ENCODE measurements at places on chromosomes 12 and 14.

DNA sequence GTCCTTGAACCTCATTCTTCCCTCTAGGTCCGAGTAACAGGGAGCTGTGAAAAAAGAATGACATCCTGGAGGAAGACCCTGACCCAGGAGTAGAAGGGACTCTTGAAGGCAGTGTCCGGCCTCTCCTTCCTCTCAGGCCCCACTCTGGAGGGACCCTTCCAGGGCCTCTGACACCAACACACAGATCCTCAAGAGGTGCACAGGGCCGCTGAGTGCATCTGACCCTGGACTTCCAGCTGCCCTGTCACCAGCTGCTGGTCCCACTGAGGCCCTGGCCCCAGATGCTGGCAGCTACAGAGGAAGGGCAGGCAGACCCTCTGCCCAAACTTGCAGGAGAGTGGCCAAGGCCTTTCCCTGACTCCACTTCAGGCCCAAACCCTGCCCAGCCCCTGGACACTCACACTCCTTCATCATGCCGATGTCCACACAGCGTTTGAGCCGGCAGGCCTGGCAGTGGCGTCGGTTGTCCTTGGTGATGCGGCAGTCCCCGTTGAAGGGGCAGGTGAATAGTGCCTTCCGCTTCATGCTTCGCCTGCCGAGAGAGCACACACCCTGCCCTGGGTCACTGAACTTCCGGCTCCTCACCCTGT is 40.1 kb downstream of the VDR start:
- no peak for DNase-seq

DNA sequence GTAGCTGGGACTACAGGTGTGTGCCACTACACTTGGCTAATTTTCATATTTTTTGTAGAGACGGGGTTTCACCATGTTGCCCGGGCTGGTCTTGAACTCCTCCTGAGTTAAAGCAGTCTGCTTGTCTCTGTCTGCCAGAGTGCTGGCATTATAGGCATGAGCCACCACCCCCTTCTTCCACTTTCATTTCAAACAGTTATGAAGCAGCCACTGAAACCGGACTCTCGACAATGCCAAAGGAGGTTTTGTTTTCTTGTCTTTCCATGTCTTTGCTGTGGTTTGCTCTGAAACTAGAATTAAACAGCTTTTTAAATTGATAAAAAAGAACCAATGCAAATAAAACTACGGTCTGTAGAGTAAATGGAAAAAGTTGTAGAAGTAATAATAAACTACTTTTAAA is 30.4 kb downstream of the RAP1B start:
- DNase-seq, result peak; percentile 22

DNA sequence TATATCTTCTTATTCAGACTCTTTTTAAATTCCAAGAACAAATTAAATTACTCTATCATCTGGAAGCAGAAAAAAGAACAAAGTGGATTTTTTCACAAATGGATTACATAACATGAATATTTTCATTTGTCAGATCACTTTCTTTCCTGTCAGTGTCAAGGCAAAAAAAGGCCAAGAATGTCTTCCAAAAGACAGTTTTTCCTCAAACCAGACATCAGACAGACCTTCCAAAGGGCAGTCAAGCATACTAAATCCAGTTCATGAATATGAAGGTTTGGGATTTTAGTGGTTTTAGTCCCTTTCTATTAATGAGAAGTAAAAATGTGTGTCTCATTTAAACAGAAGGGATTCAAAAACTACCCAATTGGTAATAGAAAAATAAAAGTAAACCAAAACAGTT is 336.0 kb downstream of the CEP128 start:
- DNase-seq, result no peak

GRCh38 chr14:64062381-64063115 is 209.7 kb downstream of the SYNE2 start:
- no peak for DNase-seq

- no peak for DNase-seq
Observed at GRCh38 chr14:77099425-77100167, 1.5 kb downstream of the CIPC start.

DNA sequence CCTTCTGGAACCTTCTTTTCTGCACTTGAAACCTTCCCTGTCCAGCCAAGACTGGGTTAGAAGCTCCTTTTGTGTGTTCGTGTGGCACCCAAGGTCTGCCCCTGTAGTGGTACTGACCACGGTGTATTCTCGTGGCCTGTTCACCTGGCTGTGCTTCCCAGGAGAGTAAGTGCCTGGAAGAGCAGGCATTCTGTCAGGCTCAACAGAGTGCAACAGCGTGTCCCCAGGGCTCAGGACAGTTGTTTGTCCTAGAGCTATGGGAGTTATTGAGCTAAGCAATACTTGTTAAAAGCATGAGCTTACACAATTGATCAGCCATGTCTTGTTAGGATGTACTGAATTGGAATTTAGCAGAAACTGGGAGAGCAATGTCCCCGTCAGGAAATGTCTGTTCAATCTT is 12.9 kb upstream of the SLC38A2 start:
- DNase-seq, result no peak

GRCh38 chr12:8951744-8952143 is 2.3 kb upstream of the M6PR start:
- DNase-seq, result no peak

- no peak for DNase-seq
Observed at GRCh38 chr14:64715628-64716412, 11.6 kb downstream of the PLEKHG3 start.

- no peak for DNase-seq
Observed at GRCh38 chr14:102951799-102952198, 29.3 kb downstream of the AMN start.

DNA sequence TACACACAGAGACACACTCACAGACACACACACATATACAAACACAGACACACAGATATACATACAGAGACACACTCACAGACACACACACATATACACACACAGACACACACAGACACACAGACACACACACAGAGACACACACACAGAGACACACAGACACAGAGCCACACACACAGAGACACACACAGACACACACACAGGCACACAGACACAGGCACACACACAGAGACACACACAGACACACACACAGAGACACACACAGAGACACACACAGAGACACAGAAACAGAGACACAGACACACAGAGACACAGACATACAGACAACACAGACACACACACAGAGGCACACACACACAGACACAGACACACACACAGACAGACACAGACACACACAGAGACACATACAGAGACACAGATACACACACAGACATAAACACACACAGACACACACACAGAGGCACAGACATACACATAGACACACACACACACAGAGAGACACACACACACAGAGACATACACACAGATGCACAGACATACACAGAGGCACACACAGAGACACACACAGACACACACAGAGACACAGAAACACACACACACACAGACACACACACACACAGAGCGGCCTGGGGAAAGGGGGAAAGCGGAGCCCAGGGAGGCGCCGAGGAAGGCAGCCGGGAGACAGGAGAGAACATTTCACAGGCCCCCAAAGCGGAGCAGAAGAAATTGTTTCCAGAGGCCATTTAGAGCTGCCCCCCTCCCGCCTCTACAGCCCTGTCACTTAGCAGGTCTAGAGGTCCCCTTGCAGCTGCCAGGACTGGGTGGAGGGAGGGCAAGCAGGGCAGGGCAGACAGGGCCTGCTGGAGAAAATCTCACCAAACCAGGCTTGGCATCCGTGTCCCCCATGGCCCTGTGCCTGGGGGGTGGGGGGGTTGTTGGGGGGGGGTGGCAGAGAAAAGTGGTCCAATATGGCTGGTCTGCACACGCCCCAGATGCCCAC is 38.9 kb downstream of the SERPINA3 start:
- no peak for DNase-seq

GRCh38 chr14:24409956-24410355 is 11.2 kb downstream of the NYNRIN start:
- DNase-seq, result no peak

DNA sequence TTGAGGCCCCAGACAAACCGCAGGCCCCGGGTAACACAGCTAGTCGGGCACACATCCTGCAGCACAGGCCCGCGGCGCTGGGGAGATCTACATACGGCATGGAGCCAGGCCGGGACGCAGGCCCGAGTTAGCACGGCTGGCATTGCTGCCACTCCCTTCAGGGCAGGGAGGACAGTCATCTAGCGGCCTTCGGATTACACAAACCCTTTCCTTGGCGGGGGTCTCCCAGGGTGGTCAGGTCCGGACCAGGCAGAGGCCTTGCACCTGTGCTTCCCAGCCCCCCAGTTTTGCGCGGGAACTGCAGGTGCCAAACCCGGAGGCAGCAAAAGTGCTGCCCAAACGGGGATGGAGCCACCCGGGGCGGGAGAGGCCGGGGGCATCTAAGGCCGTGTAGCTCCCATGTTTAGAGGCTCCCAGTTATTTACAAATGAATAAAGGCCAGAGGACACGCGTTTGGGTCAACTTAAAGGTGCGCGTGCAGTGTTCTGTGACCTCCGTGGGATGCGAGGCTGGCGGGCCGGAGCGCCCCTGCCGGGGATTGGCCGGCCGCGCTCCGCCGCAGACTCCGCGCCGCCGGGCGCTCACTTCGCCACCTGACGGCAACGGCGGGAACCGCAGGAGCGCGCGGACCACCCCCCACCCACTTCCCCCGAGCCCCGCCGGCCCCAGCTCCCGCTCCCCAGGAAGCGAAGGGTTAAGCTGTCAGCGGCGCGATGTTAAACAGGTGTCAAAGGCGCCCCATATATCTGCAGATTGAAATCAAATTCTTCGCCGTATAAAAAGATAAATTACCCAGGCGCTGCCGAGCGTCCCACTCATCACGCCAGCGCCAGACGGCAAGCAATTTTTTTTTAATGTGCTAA is 18.1 kb downstream of the VSX2 start:
- peak; percentile 55 for DNase-seq

DNA sequence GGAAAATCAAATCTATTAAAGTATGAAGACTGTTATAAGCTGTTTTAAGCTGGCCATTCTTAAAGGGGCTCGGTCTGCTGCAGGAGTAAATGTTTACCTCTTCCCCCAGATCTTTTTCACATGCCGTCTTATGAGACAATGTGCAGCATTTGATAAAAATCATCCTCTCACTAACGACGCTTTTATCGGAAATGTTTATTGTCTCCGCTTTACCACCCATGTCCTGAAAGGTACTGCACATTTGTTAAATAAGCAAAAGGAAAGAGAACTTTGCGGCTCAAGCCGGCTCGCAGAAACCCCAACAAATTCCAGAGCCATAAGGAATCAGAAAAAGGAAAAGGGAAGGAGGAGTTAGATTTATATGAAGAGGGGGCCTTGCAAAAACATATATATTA is 137.8 kb downstream of the HMGA2 start:
- no peak for DNase-seq

GRCh38 chr12:81043979-81044740 is 33.7 kb upstream of the ACSS3 start:
- DNase-seq, result no peak

- DNase-seq, result no peak
Observed at GRCh38 chr14:29895591-29896083, 32.0 kb downstream of the PRKD1 start.

GRCh38 chr14:70789961-70790360 is 19.4 kb downstream of the MAP3K9 start:
- DNase-seq, result no peak

DNA sequence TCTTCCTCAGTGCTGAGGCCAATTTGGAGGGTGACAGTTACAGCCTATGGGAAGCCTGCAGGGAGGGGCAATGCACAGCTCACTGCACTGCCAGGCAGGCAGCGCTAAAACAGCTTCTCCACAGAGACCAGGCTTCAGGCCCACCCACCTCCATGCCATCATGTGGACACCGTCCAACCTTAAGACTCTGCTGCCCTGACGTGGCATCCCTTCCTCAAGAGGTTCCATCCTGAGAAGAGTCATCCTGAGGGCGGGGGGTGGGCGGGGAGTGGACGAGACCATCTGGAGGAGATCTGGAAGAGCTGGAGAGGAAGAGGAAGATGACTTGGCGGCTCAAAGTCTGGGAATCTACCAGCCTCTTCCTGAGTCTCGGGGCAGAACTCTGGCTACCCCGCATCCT is 8.4 kb upstream of the ACVRL1 start:
- DNase-seq, result no peak

DNA sequence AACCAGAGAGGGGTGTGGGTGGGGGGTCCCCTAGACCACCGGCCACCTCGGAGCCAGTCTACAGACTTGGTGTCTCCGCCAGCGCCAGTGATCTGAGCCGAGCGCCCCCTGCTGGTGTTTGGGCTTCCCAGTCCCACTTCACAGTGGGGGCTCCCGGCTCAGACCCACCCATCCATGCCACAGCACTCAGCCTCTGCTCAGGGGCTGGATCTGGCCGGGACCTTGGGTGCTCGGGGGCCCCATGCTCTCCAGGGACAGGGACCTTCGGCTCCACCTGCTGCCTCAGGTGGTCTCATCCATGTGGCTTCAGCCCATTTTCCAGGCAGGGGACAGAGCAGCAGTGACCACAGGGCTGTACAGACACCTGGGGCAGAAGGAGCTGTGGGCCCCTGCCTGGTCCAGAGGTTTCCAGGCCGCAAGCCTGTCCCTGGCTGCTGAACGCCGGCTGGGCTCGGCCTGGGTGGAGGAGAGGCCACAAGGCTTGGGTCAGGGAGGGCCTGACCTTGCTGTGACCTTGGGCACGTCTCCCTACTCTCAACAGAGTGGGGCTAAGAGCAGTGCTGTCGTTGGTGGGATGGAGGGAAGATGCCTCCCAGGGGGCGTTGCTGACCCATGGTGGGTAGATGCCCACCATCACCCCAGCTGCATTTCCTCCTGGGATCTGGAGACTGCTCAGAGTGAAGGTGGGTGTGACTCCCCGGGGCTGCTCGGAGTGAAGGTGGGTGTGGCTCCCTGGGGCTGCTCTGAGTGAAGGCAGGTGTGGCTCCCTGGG is 86.3 kb downstream of the KIF26A start:
- peak; percentile 53 for DNase-seq

- no peak for DNase-seq
Observed at GRCh38 chr12:24062642-24063245, 113.3 kb upstream of the SOX5 start.

All from stimulated activated CD4-positive, alpha-beta T cell treated with anti-CD3 and anti-CD28 coated beads, TNF-alpha, amount 100 ng/mL, for 24 hours (primary cell).